CD4-positive, alpha-beta T cell treated with Interferon gamma for 1 hour (primary cell): ENCODE measurements at places on chromosomes 2 and 18.
A peak's percentile ranks its signal among the peaks of the same experiment; 100 is the strongest.

- no peak for DNase-seq
These were observed 1.5 kb upstream of the CERKL start for GRCh38 chr2:181658444-181658843.

DNA sequence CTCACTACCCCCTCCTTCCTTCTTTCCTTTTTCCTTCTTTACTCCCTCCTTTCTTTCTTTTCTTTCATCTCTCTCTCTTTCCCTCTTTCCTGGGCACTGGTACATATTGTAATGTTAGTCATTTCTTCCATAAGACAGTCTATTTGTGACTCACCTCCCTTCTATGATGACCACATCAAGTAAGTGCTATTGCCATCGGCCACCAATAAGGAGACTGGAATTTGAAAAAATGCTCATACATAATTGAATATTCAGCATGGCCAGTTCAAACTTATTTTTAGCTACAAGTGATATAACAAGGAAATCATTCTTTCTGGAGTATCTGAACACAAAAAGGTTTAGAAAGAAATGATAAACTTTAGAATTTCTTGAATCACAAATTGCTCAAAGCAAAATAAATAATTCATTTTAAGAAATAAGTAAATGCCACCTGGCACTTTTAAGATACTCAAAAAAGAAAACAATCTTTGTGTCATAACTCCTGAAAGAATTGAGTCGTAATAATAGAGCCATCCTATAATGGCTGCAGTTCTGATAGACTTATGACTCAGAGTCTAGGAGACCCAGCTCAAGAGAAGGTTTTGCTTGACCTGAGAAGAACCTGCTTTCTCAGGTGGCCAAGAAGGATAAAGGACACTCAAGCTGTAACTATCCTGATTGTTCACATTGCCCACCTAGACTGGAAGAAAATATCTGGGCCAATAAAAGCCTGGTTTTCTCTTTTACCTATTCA is 51.6 kb upstream of the CCBE1 start:
- no peak for DNase-seq

GRCh38 chr18:2857491-2858131 is 10.8 kb downstream of the EMILIN2 start:
- DNase-seq: peak; percentile 49

DNA sequence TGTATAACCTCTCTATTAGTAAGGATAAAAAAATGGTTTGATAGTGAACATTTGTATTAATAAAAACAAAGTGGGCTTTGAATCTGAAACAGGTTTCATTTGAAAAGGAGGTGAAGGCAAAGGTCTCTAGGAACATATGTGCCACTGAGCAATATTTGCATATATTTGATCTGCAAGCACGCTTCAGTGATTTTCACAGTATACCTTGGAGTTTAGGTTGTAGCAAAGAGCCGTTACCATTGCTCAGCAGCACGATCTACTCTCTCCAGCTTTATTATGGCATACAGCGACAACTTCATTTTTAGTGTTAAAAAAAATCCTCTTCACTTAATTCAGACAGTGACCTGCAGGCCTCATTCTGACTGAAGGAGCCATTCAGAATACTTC is 75.8 kb upstream of the ZEB2 start:
- no peak for DNase-seq

DNA sequence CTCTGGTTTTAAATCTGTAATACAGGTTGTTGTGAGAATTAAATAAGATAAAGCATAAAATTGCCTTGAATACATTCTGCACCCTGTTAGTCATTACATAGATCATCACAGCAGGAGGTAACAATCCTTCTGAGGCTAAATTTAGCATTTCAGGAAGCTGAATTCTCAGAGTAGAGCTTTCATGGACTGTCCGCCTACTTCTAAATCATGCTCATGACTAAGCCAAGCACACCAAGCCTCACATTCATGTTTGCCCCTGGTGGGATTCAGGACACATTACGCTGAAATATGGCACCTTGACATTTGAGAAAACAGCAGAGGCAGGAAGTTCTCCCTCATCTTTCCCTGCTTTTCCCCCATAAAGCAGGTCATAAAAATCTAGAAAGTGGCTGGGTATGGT is 16.6 kb upstream of the PIK3C3 start:
- no peak for DNase-seq

GRCh38 chr2:20671736-20672080 is 4.8 kb downstream of the GDF7 start:
- no peak for DNase-seq

GRCh38 chr2:101788995-101789970 is 91.8 kb downstream of the MAP4K4 start:
- DNase-seq: no peak

DNA sequence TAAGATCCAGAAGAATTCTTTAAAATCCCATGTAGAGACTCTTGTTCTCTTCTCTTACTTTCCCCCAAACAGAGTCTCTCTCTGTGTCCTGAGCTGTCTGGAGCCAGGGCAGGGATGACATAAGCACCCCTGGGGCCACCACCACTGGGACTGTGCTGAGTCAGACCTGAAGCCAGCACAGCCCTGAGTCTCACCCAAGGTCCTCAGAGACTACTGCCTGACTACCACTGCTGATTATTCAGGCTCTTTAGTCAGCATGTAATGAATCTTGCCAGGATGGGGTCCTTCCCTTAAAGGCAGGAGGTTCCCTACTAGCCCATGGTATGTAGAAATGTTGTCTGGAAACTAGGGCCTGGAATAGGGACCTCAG is 34.9 kb upstream of the DYNC1I2 start:
- DNase-seq: no peak

DNA sequence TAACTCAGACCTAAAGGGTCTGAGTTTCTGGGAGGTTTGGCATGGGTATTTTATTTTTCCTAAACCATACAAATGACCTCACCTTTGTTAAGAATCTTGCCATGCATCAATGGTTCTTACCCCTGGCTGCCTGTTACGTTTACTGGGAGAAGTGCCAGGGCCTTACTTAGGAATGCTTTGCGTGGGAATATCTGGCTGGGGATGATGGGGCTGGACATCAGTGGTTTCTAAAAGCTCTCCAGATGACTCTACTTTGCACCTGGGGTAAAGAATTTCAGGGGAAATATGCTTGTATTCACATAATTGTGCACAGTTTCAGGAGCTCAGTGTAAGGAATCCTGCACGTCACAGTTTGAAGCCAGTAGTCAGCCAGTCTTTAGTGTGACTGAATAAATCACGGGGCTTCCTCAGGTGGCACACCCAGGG is 18.2 kb upstream of the DAW1 start:
- no peak for DNase-seq

DNA sequence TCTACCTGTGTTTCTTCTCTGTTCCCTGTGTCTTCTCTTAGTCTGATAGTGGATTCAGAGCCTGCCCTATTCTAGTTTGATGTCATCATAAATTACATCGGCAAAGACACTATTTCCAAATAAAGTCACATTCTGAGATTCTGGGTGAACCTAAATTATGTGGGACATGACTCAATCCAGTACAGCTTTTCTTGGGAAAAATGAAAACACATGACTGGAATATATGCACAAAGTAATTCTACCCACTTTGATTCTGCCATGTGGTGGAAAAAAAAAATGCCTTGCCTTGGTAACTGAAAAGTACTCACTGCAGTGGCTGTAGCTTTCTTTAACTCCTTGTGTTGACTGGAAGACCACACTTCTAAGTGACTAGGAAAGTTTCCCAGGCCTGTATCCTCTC is 73.7 kb downstream of the LRATD1 start:
- DNase-seq: no peak

DNA sequence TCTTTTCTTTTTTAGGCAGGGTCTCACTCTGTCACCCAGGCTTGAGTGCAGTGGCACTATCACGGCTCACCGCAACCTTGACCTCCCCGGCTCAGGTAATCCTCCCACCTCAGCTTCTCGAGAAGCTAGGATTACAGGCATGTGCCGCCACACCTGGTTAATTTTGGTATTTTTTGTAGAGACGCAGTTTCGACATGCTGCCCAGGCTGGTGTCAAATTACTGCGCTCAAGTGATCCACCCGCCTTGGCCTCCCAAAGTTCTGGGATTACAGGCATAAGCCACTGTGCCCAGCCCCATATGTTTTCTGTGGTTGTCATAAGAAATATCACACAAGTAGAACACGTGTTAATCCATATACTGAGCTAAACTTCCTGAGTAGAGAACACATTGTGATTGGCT is 14.6 kb downstream of the ENOSF1 start:
- DNase-seq: no peak

DNA sequence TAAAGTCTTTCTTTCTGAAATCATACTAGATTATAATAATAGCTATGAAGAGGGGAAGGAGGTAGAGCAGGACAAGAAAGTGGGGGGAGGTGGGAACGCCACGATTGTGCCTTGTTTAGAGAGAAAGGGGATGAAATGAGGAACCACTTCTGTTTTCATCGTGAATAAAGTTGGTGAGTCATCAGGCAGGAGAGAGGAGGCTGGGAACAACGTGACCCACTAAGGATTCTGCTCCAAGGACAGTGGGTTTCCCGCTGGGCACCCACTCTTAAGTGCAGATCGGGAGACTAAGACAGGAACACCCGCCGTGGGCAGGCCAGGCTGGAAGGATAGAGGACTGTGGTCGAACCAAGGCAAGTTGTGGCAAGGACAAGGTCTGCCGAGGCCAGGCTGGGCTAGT is 158.2 kb downstream of the L3MBTL4 start:
- no peak for DNase-seq

DNA sequence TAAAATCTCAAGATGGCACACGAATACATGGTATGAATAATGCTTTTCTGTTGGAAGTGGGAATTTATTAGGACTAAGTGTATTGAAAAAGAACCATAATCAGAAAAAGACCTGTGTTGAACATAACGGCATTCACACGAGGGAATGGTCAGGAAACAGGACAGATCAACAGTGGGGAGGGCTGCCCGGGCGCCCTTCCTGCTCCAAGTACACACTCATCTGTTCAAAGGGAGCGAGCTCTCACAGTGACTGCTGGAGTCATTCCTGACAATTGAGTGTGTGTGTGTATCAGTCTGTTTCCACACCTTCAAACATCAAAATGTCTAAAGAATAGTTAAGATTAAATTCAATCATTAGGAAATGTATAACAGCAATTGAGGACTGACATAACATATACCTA is 167.2 kb downstream of the HDAC4 start:
- DNase-seq: no peak

GRCh38 chr18:37225279-37225678 is 340.3 kb downstream of the CELF4 start:
- DNase-seq: no peak

DNA sequence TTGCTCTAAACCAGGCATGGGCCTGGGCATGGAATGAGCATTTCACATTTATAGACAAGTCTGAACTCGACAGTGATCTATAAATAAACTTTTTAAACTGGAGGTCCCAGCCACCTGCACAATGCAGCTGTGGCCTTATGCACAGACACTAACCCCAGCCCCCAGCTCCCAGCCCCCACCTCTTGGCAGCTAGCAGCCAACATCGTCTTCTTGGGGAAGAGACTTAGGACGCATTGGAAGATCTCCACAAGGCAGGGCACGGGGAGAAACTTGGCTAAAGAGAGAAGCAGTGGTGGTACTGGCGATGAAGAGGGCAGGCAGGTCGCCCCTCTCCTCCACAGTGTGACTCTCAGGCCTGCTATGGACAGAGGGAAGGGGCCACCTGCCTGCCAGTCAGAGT is 213.2 kb downstream of the ANAPC1 start:
- no peak for DNase-seq

DNA sequence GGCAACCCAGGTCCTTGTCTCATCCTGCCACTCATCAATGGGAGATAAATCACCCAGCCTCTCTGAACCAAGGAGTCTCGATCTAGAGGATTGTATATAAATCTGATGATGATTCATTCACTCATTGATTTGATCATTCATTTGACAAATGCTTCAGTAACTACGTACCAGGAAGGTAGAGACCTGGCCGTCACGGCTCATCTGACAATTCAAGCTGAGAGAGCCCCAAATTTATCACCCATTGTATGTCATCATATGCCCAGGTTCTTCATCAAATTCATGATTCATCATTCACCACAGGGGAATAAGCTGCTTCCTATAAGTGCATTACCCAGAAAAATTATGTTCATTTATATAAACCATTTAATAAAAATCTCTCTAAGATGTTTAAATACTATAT is 116.9 kb downstream of the FAM161A start:
- DNase-seq: no peak

- DNase-seq: no peak
These were observed 30.4 kb upstream of the INHBB start for GRCh38 chr2:120315367-120316033.

- no peak for DNase-seq
These were observed 59.8 kb downstream of the SOX11 start for GRCh38 chr2:5751873-5752482.

DNA sequence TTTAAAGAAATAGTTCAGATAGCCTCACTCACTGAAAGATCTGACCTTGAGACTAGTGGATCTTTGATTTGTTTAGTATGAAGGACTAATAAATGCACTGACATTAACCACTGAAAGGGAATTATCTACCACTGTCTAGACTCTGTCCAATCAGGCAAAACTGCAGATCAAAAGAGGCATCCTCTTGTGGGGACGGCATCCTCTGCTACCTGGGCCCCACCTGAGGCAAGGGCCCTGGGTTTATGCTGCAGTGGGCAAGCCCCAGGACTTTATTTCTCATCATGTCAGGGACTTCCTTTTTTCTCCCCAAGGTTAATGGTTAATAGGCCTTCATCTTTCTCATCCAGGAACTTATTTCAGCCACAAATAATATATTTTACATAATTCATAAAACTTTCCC is 32.2 kb downstream of the STAT1 start:
- DNase-seq: no peak

DNA sequence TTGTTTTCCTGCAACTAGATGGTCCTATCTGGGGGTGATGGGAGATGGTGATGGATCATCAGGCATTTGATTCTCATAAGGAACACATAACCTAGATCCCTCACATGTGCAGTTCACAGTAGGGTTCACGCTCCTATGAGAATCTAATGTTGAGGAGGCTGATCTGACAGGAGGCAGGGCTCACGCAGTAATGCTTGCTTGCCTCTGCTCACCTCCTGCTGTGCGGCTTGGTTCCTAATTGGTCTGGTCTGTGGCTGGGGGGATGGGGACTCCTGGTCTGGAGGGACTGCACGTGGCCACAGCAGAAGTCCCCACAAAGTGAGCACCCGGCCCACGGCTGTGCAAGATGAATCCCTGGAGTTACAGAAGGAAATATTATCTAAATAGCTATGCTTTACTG is 11.3 kb downstream of the MC5R start:
- DNase-seq: no peak

DNA sequence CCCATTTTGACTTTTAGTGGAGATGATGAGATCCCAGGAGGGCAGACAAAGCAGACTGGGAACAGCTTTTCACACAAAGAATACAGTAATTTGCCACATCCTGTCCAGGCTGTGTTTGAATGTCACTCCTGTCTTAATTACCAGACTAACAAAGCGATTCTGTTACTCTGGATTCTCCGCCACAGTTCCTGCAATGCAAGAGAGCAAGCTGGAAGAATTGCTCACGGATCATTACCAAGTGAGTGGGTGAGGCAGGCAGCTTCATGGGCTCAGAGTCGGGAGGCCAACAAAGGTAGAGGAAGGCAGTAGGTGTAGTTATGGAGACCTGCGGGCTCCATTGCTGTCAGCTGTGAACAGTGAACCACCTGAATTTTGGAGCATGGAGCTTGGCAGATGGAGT is 250.5 kb upstream of the ATP5MC3 start:
- no peak for DNase-seq
